Sigmoid colon (tissue), 7 donors: ENCODE measurements at places on chromosomes 12 and 14. TPM values are rescaled to one million over a fixed set of nuclear protein-coding genes. Genes with fewer than 3 reads are reported as not detected.

Gene EID3
- 19.1 TPM for total RNA-seq

Gene PYGL
- total RNA-seq = 49.9 TPM

Gene HOXC11
- total RNA-seq = not detected

Gene CLECL1
- total RNA-seq = not detected

DNA sequence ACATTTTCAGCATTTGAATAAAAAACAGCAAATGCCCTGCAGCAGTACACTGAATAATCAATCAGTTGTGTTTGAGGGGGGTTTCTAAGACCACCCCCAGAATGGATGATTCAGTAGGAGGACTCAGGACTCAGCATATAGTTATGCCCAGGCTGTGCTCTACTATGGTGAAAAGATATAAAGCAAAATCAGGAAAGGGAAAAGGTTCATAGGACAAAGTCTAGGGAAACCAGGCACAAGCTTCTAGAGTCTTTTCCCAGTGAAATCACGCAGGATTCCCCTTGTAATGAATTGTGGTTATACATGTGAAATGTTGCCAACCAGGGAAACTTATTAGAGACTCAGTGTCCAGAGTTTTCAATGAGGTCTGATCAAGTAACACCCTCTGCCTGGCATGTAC is 25.0 kb upstream of the SLC17A8 start:
- no peak overlapping the region for H3K4me3 ChIP-seq
- peaks cover 15% of the 10 kb centered on the region for H3K36me3 ChIP-seq
- no peaks in the 10 kb centered on the region for H3K4me1 ChIP-seq
- no peaks in the 10 kb centered on the region for H3K27me3 ChIP-seq

- no peak overlapping the region for H3K4me3 ChIP-seq
- H3K27ac ChIP-seq = no peak overlapping the region
- no peak for DNase-seq
- no peaks in the 10 kb centered on the region for H3K27me3 ChIP-seq
- no peaks in the 10 kb centered on the region for H3K4me1 ChIP-seq
These were observed 454.1 kb upstream of the DCN start for GRCh38 chr12:91636721-91637120.

DNA sequence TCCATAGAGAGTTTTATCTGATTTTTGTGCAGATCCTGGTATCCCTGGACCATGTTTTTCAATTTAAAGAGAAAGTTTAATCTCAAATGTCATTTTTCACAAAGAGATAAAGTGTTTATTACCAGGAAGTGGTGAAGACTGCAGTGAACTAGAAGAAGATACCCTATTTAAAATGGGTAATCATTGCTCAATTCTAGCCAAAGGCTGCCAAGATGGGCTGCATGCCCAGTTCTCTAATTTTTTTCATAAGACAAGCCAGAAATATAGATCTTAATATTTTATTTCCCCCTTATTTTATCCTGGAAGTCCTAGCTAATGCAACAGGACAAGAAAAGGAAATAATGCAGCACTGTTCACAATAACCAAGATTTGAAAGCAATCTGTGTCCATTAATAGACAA is 343.5 kb downstream of the PCNX1 start:
- H3K27me3 ChIP-seq = no peaks in the 10 kb centered on the region
- no peak for DNase-seq

GRCh38 chr14:66965831-66966230 is 223.4 kb upstream of the GARIN2 start:
- no peak overlapping the region for H3K27ac ChIP-seq
- no peak overlapping the region for H3K4me3 ChIP-seq
- DNase-seq = no peak
- no peaks in the 10 kb centered on the region for H3K36me3 ChIP-seq
- no peaks in the 10 kb centered on the region for H3K4me1 ChIP-seq
- H3K27me3 ChIP-seq = no peaks in the 10 kb centered on the region

DNA sequence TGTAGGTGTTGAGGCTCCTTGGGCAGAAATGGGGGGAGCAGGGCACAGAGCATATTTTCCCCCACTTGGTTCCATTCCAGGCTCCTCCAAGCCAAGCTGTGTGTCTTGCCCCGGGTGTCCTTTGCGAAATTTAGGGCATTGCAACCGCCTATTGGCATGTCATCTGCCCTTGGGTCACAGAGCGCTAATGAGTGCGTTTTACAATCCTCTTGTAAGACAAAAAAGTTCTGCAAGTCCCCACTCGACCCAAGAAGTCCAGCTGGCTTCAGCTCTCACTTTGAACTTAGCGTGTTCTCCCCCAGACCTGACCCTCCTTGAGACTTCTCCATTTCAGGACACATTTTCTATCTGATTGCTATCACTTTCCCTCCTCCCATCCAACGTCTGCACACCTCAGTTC is 6.1 kb upstream of the LRTM2 start:
- no peak overlapping the region for H3K4me3 ChIP-seq
- no peak for DNase-seq
- H3K27ac ChIP-seq = no peak overlapping the region
- H3K4me1 ChIP-seq = no peaks in the 10 kb centered on the region

DNA sequence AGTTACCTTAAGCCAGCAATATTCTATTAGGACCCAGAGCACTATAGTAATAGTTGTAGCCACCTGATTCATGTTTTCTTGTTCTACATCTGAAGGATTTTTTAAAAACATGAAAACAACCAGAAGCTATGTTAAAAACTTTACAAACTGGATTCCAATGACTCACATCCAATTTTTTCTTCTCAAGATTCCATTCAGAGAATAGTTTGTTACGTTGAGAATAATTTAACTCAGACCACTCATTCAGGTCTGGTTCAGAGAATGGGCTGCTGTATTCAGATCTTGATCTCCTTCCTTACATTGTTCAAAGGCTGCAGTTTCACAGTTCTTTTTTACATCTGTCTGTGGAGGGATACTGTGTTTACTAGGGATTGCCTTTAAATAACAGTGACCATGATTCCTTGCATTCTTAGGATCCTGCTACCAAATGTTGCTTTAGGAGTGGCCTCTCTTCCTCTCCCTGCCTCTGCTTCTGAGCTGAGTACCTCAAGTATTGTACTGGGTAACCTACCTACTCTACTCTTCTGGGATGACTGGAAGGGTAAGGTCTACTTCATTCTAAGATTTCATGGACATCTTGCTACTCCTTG is 448.0 kb upstream of the FBXO33 start:
- H3K4me3 ChIP-seq = no peak overlapping the region
- H3K36me3 ChIP-seq = no peaks in the 10 kb centered on the region
- no peaks in the 10 kb centered on the region for H3K4me1 ChIP-seq
- no peak for DNase-seq

DNA sequence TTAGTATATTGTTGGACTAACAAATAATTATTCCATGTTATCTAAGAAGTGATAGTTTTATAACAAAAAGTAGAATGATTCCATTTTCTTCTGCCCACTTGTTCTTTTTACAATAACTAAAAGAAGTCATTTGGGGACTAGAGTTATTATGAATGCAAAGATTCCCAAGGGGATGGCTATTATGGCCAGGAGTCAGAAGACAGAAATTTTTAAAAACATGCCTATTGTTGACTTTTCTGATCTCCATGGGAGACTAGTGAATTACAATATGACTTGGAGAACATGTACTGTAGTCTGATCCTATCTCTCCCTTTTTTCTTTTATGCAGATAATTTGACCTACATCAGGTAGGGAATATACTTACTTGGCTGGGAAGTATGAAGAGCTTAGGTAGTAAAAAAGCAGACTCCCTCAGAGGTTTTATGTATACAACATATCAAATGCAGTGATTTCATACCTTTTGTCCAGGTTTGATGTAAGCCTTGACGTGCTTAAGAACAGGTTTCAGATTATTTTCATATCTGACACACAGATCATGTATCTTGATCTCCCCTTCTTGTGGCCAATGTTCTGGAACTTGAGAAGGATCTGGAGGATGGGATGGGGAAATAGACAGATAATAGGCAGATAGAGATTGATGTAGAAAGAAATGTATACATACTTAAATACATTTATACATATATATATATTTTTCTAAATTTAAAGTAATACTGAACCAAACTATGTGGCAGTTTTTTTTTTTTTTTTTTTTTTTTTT is 41.0 kb upstream of the KCNJ8 start:
- no peak for DNase-seq
- H3K4me3 ChIP-seq = no peak overlapping the region
- H3K36me3 ChIP-seq = no peaks in the 10 kb centered on the region
- H3K27me3 ChIP-seq = no peaks in the 10 kb centered on the region
- peaks cover 11% of the 10 kb centered on the region for H3K4me1 ChIP-seq
- H3K27ac ChIP-seq = no peak overlapping the region

DNA sequence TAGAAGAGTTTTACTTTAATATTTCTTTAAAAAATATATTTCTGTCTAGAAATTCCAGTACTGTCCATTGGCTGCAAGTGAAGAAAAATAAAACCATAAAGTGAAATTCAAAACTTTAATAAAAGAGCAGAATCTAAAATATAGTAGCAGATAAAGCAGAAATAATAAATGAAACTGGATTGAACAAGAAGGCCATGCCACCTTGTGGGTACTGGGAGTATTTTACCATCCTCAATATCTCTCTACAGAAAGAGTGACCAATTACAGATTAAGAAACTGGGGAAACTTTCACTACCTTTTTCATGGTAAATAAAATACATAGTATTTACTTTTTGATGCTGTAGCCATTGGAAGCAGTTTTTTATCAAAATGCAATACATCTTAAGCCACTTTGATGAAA is 220.5 kb downstream of the BCAT1 start:
- no peak for DNase-seq
- H3K4me1 ChIP-seq = no peaks in the 10 kb centered on the region
- H3K27me3 ChIP-seq = no peaks in the 10 kb centered on the region
- H3K36me3 ChIP-seq = no peaks in the 10 kb centered on the region

DNA sequence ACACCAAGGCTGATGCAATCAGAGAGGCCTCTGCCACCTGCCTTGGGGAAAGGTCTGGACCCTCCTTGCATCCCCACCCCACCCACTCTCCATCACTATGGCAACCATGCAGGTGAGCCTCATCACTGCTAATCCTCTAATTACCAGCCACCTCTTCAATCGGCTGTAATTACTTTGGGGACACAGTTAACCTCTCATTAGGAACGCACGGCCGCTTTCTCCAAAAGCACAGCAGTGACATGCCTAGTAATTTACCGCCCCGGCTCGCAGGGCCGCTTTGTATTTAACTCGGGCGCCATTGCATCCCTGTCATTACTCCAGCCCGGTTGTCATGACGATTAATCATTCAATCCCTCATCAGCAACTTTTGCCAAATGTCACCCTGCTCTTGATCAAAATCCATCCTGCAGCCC is 36.3 kb upstream of the FAM222A start:
- H3K27ac ChIP-seq = no peak overlapping the region
- no peaks in the 10 kb centered on the region for H3K36me3 ChIP-seq
- no peak overlapping the region for H3K4me3 ChIP-seq
- H3K4me1 ChIP-seq = no peaks in the 10 kb centered on the region
- H3K27me3 ChIP-seq = peaks cover 4% of the 10 kb centered on the region

- H3K36me3 ChIP-seq = no peaks in the 10 kb centered on the region
- H3K4me3 ChIP-seq = no peak overlapping the region
- no peak for DNase-seq
- H3K27ac ChIP-seq = no peak overlapping the region
- no peaks in the 10 kb centered on the region for H3K27me3 ChIP-seq
These were observed 738.7 kb upstream of the LMO3 start for GRCh38 chr12:17344649-17345048.
